ENCODE measurements at places on chromosomes 16 and 17.

DNA sequence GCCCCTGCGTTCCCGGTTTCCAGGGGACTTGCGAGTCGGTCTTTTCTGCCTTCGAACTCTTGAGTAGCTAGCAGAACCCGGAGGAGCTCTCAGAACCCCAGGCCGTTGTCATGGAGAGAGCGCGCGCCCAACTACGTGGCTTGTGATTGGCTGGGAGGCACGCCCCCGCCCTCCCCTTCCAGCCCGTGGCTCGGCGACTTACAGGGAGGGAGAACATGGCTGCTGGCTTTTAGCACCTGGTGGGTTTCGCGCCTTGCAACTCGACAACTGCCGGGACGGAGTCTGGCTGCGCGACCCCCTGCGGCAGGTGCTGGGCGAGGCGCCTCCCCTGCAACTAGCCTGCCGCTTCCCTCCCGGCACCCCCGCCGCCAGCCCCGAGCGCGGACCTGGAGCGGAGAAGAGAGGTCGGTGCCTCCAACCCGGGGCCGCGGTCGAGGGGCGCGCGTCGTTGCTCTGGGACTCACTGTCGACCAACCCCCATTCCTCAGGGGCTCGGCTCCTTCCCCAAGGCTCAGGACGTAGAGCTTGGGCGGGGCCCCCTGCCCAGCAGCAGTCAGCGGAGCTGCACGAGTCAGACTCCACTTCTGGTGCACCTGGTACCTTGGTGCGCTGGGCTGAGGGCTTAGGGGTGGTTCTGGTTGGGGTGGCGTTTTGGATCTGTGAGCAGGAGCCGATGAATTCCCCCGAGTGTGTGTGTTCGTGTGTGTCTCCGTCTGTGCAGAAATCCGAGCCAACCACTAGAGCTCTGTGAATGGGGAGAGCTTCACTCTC is 9.0 kb upstream of the ZFP90 start:
- peak; percentile 92 for DNase-seq

- DNase-seq = no peak
Measured at GRCh38 chr16:87384162-87384874, 742 bp upstream of the FBXO31 start.

DNA sequence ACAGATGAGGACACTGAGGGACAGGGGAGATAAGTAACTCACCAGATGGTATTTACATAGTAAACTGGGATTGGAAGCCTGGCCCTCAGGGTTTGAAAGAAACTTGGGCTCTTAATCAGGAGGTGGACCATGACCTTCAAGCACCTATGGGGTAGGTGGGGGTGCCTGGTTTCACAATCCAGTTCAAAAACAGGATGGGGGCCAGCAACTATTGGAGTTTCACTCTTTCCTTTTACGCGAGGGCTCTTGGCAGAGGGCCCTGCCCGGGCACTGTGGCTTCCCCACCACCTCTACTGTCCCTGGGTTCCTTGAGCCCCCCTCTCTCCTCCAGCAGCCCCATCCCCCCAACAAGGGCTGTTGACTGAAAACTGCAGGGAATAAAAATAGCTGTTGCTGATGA is 11.3 kb upstream of the PRR29 start:
- no peak for DNase-seq

- no peak for DNase-seq
Measured at GRCh38 chr17:78795861-78796516, 13.9 kb upstream of the CYTH1 start.

DNA sequence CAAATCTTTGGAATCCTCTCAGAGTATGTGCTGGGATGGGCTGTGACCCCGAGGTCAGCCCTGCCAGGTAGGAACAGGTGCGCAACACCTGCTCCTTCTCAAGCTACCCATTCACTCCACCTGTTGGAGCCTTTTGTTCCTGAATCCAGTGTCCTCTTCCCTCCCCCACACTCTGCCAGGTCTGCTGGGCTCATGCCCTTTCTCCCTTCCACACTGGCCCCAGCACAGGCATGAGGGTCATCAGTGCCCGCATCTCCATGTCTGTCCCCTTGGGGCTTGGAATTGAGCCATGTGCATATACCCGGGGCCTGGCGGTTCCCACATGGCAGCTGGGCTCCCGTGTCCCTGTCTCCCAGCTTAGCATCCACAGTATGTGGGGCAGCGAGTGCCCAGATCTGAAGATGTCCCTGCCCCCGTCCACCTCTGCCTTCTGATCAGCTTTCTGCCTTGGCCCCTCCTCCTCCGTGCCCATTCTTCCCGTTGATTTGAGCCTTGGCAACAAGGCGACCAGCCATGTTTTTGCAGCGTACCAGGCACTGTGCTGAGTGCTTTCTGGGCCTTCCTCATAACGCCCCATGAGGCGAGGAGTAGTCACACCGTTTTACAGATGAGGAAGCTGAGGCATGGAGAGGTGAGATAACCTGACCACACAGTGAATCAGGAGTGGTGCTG is 102.2 kb downstream of the RAP1GAP2 start:
- no peak for DNase-seq

DNA sequence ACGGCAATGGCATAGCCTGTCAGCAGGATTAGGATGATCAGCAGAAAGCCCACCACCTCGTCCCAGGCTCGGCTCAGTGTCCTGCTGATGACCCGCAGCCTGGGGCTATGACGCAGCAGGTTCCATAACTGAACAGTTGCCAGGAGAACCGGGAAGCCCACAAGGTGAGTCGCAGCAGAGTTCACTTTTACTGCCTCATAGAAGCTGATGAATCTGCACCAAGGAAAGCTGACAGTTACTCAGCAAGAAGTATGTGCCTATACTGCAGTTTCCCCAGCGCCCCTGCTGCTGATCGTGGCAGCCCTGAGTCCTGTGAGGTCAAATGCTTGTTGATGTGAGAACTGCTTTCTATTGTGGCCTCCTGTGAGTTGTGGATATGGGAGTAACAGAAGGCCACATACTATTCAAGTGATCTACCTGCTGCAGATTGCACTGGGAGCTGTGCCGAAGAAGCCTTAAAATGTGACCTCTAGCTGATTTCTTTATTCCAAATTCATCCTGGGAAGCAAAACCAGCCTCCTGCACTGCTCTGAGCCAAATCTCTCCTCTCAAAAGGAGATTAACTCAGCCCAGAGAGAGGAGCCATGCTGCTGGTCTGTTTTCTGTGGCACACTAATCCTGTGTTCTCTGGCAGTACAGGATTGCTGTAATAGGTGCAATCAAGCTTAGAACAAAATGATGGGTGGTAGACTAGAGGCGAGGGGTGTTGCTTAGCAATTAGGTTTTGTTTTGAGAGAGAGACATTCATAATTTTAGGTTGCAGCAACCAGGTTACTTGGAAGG is 38.8 kb downstream of the IST1 start:
- DNase-seq = no peak

DNA sequence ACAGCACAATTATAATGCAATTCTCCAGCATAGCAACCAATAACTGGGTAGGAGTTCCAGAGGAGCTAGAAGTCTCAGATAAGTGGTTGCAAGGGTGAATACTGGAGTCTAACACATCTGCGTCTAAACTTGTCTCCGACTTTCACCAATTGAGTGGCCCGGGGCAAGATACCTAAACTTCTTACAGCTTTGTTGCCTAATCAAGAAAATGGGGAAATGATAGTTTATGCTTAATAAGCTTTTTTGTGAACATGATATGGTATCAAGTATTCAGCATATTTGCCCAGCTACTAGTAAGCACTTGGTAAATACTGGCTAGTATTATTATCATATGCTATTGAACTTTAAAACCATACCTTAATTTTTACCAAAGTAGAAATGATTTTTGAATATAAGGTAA is 183.5 kb downstream of the KCNJ2 start:
- DNase-seq = no peak

DNA sequence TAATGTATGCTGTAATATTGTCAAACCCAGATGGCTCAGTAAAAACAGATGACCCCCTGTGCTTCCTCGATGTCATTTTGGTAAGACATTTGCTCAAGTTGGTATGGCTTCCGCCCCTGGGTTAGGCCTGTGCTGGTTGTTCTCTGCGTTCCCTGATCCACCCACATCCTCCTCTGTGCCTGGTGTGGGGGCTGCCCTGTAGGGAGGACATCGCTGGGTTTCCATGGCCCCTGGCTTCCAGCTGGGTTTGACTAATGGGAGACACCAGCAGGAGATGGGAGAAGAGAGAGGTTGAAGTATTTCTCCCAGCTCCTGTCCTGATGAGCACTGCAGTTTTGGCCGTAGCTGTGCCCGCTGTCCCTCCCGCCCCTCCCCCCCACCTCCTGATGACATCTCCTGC is 4.4 kb upstream of the MFAP4 start:
- DNase-seq = no peak

GRCh38 chr16:50708373-50709060 is 15.1 kb downstream of the NOD2 start:
- peak; percentile 71 for DNase-seq

DNA sequence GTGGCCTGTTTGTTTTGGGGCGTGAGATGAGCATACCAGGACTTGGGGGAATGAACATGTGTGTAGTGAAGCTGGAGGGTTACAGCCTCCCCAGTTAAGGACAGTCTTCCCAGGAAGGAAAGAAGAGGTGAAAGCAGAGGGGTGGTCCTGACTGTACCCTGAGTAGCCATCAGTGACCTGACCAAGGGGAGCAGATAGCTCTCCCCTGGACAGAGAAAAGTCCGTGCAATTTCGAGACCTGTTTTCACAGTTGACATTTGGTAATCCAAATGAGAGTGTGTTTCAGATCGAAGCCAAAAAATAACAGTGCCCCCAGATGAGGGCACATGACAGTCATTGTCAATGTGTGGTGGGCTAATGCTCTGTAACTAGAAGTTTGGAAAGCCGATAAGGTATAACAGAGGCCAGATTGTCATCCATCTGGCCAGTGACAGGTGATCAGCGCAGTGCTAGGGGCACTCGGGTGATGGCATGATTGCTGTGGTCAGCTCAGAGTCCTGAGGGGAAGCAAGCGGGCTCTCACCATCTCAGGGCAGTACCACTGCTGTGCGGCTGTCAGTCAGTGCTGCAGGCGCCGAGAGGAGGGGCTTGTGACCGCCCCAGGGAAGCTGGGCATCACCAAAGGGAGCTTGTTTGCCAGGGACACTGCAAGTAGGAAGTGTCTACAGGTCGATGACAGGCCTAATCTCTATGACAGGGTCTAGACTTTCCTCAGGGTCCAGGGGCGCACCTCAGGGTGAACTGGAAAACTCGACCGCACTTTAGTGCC is 1.1 kb upstream of the NME2 start:
- no peak for DNase-seq

DNA sequence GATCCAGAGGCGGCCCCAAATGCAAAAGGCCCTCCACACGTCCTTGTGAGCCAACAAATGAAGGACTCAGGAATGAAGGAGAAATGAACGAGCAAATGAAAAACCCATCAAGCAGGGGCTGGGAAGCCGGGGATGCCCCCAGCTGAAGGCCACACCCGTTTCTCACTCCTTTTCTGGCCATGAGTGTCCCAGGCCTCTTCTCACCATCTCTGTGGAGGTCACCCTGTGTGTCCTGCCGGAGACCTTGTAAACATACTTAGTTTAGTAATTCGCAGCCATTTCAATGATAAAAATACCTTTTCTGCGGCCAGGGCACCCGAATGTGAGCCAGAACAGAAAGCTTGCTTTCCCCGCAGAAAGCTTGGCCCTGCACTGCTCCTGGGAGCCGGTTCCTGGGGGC is 21.1 kb upstream of the AATK start:
- no peak for DNase-seq

DNA sequence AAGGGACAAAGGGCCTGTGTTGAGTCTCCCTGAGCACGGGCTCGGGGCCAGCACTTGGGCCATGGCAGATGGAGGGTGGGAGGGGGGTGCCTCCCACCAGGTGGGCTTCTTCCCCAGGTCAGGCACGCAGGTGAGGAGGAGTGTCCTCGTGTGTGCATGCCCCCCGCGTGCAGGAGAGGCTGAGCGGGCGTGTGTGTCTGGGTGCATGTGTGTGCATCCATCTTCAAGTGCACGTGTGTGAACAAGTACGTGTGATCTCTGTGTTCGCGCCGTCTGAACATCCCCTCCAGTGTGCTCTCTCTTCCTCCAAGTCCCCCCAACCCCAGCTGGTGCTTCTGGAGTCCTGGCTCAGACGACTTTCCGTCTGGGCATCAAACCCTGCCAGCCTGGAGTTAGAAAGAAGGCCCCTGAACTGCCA is 2.7 kb upstream of the ZG16B start:
- no peak for DNase-seq

DNA sequence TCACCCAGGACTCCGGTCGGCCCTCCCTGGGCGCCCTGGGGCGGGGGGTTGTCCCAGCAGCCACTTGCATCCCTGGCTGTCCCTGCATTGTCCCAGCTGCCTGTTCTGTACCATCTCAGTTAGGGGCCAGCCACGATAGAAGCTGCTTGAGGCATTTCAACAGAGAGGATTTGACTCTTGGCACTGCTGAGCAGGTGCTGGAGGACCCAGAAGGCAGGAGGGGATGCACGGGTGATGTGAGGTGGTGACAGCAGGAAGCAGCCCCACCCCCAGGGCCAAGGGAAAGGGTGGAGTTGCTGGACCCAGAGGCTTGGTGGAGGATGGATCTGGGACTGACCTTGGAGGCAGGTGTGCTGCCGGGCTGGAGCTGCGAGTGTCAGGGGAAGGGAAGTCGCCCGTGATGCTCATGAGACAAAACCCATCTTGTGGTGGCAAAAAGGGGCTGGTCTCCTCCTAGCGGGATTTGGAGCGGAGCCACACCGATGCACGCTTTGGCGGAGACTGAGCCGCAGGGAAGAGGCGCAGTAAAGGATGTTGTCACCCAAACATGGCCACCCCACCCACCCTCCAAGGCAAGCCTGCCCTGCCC is 188.0 kb upstream of the GSE1 start:
- DNase-seq = no peak

DNA sequence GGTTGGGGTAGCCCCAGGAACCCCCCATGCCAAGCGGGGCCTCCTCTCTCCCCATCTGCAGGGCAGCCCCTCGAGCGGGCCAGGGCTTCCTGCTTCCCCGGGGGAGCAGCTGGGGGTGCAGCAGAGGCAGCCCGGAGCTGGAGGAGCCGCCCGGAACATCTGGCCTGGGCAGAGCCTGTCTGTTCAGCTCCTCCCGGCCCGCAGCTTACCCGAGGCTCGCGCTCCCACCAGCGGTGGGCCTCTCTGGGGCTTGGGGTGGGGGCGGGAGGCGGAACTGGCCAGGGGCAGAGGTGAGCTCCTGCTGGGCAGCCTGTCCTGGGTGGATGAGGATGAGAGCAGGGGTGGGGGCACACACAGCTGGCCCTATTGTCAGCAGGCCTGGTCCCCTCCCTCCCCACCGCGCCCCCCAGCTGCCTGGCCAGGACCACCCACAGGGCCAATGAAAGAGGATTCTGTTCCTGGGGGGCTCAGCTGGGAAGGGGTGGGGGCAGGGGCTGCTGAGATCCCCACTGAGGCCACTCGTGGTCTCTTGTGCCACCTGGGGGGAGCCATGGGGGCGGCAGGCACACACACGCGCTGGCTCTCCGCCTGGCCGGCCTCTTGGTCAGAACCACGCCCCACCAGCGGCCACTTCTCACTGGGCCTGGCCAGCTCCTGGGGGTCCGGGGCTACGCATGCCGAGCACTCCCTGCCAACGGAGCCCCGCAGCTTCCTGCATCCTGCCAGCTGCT is 34.7 kb downstream of the BAHCC1 start:
- DNase-seq = no peak
